Activated T-helper 1 cell treated with anti-CD3 and anti-CD28 coated beads, Interleukin-2, amount 50 U/mL, for 16 hours (primary cell): ENCODE measurements at places on chromosomes 2 and 18.

- no peak for DNase-seq
Measured at GRCh38 chr2:234550056-234550455, 53.2 kb upstream of the ARL4C start.

DNA sequence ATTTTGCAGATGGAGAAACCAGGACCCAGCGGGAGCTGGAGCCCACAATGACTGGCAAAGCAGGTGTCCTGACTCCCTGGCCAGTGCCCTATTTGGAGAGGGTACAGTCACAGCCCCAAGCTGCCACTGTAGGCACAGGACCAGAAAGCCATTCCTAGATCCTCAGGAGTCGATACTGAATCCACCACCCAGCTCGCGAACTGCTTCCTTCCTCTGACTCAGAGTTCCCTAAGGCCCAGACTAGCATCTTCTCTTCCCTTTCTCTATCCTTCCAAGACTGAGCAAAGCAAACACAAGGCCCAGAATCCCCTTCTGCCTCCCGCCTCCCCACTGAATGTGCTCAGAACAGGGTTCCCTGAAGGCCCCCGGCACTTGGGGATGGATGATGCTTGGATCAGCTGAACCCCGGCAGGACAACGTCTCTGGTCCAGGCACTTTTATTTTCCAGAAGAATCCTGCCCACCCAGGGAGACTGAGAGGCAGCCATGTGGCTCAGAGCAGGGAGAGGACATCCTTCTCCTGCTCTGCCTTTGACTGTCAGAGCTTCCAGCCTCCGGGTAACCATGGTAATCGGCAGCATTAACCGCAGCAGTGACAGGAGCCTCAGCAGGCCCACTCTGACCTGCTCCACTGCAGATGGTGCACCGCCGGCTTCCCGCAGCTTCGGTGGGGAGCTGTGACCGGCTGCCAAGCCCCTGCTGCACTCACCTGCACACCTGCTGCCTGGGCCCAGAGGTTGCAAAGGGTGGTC is 34.8 kb upstream of the KLHL29 start:
- DNase-seq: no peak

- DNase-seq: no peak
Measured at GRCh38 chr2:182426918-182427240, at the start of gene PDE1A. TSS of gene PDE1A (minus strand) at chr2:182427036.

DNA sequence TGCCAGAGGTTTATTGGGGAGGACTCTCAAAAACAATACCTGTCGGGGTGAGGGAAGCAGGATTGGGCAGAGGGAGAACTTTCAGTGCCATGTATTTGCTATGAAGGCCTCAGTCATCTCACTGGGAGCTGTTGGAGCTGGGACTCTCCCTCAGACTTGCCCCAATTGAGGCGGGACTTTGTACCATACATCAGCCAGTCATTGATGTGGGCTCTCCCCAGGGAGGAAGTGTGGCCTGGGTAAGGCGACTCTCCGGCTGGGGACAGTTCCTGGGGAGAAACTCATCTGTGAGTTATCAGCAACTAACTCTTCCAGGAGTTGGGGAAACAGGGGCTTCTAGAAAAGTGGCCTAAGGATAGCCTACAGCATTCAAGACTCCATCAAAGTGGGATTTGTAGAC is 66.5 kb downstream of the FTCDNL1 start:
- no peak for DNase-seq

DNA sequence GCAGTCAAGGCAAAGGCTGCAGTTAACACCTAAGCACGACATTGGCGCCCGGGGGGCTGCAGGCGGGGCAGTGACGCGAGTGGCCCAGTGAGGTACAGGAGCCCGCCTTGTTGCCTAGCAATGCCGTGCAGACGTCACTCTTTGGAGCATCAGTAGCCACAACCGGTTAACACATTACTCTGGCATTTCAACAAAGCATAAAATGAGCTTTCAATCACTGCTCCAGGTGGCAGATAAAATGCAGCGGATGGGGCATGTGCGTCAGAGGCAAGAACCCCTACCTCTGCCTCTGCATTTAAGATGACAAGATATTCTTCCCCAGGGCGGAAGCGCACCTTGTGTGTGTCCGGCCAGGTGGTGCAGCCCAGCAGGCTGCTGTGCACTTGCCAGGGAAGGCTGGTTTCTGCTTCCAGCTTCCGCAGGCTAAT is 139.4 kb downstream of the MTCL1 start:
- no peak for DNase-seq

DNA sequence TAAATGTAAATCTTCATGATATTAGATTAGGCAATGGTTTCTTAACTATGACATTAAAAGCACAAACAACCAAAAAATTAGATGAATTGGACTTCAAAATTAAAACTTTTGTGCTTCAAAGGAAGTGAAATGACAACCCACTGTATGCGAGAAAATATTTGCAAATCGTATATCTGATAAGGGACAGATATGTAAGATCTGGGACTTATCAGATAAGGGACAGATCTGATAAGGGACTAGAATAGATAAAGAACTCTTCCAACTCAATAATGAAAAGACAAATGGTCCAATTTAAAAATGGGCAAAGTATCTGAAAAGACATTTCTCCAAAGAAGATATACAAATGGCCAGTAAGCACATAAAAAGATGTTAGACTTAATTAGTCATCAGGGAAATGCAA is 29.2 kb downstream of the ADRA2B start:
- DNase-seq: no peak

- no peak for DNase-seq
Measured at GRCh38 chr2:201513271-201513670, 61.7 kb downstream of the STRADB start.

DNA sequence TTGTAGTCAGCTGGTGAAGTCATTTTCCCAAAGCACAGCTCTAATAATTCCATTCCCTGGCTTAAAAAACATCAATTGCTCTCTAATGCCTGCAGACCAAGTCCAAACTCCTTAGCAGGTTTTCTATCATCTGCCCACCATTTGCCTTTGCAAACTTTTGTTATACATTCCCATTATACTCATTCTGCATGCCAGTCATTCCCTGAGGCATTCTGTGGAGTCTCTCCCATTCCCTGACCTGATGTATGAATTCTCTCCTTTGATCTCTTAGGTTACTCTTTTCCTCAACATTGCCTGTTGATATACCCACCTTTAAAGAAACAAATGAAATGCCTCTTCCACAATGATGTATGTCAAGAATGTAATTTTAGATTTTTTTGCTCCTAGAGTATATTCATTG is 852.0 kb upstream of the FSHR start:
- DNase-seq: no peak

GRCh38 chr2:145060876-145061275 is 541.0 kb upstream of the ZEB2 start:
- no peak for DNase-seq

GRCh38 chr18:8116341-8117005 is 492.8 kb upstream of the RAB12 start:
- DNase-seq: no peak

DNA sequence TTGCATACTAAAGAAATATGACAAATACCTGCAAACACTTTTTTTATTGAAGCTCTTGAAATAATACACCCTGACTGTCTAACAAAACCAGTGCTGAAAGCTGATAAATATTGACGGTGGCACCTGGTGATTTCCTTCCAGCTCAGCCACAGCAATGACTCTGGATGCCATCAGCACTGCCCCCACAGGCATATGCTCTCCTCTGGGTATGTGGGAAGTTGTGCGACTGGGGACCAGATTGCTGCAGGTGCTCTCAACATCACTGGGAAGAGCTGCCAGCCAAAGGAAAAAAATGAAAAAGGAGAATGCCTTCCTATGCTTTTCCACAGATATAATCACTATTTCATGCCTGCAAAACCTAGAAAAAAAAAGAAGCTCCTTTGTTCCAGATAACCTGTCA is 141.5 kb downstream of the PIGN start:
- no peak for DNase-seq

DNA sequence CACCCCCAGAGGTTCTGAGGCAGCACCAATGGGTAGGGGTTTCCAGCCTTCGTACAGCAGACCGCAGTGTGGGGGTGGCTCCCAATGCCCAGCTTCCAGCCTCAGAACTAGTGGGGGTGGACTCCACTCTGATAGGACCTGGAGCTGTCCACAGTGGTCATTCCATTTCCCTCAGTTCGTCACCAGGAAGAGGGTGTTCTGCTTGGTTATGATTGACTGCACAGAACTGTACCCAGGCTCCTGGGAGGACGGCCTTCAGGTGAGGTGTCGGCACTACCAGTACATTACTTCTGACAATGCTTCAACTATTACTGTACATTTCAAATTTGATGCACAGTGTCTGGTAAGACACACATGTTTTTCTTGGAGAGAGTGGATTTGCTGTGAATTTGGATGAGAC is 150.3 kb upstream of the CAPN13 start:
- no peak for DNase-seq

- DNase-seq: no peak
Measured at GRCh38 chr2:180385601-180386201, 378.6 kb upstream of the CWC22 start.

DNA sequence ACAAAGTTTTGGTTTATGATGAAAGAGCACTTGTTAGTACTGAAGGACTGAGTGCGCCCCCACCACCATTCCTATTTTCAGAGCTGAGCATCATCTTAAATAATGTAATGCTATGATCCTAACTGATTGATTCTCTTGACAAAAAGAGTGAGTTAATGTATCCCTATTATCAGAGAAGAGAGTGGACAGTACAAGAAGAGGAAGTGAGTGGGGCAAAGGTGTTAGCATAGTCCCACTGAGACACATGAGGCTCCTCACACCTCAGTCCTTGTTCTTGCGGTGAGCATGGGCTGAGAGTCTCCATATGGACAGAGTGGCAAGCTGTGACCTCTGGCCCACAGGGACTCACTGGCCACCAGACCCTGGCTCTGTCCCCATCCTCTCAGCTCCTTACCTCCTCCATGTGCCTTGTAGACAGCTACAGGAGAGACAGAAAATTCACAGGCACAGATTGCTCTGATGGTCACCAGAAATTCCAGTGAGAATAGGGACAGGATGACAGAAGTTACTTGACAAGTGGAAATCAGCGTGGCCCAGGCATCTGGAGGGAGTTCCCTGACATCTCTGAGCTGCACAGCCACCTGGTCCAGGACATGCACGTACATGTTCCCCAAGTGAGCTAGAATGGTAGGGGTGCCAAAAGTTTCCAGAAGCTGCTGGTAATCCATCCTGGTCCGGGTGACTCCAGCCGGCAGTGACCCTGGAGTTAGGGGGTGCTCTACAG is 32.6 kb downstream of the NAPG start:
- DNase-seq: no peak

- no peak for DNase-seq
Measured at GRCh38 chr18:25282282-25282681, 69.7 kb downstream of the ZNF521 start.

DNA sequence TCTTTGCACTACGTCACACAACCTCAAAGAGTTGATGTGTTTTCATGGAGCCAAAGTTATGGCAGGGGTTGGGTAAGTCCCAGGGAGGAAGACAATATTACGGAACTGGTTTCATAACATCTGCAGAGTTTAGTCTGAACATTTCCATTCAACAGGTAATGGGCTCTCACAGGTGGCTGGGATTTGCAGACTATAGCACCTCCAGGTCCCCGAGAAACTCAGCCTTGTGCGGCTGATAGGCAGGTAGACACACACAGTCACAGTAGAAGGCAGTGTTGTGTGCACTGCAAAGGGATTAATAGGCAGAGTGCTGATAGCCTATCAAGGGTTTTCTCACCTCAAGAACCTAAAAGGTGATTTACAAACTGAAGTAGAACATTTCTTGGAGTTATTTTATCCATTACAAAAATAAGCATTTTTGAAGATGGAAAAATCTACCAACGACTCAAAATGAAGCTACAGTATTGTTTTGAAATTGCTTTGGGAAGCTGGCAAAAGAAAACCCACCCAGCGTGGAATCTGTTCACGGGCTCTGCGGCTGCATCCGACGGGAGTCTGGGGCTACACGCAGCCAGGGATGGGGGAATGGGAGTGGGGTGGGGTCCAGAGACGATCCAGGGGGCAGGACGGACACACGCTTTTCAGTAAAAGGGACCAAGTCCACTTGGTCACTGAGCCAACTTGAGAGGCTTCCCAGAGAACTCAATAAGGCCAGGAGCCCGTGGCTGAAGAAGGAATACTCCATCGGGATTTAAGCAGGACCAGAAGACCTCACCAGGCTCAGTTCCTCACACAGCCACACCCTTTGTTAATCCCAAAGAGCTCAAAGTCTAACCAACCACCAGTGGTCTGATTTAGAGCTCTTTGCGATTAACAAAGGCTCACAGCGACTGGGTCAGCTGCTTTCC is 82.9 kb downstream of the CHRNA1 start:
- no peak for DNase-seq

GRCh38 chr18:73101977-73102376 is 234.2 kb upstream of the NETO1 start:
- DNase-seq: no peak

DNA sequence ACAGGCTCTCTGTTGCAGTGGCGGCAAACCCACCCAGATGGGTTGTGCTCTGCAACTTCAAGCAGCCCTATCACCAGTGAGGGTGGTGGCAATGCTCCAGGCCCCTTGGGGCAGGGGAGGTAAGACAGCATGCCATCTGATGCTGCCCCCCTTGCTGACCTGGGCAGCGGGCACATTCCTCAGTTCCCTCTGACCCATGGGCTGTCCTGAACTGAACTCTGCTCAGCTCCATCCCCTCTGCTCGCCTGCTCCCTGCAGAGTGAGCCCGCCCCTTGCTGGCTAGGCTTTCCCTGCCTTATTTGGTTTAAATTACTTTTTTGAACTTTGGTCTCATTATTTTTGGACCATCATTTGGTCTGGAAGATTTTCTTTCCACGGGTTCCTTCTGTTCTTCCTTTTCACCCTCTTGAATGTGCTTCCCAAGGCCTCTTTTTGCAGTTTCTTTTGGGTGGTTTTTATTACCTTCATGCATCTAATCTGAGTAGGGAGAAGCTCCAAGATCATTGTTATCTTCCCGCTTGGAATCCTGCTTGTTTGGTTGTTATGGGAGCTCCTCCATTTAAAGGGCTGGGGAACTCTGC is 565.4 kb downstream of the TNS1 start:
- DNase-seq: no peak

- no peak for DNase-seq
Measured at GRCh38 chr2:46095830-46096229, 201.4 kb upstream of the EPAS1 start.

DNA sequence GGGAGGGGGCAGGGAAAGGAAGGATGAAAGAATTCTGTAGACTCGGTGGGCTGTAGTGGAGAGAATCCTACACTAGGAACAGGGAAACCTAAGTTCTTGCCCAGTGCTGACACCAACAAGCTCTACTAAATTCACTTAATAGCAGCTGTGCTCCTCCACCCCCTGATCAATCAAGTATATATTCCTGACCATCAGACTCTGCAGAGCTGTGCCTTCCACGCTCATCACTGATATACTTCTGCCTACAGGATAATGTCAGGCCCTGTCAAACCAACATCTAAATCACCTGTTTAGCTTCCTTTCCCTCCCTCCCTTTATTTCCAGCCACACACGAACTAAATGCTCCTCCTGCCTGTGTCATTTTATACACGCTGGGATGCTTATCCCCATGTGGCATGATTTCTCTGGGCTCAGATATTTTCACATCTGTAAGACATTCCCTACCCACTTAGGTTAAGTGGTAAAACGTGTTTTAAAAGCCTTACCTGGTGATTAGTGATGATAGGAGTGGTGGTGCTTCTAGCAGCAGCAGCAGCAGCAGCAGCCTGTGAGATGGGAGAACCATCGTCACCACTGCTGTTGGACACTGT is 301.9 kb downstream of the LRRTM1 start:
- no peak for DNase-seq
